MCF 10A (cell line): ENCODE measurements at places on chromosomes 1 and 21.

DNA sequence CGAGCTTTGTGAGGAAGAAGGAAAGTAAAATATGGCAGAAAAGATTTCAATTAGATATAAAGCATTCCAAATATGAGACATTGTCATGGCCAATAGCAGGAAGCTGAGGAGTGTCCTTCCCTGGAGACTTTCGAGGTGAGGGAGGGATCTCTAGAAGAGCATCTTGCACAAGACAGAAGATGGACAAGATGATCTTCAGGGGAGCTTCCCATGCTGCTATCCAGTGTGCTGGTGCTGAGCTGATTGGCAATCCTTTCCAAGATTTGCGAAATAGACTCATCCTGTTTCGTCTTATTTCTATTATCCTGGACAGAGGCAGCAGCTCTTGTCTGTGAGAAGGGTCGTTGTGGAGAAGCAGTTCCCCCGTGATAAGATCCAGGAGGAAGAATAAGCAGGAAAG lies 342.0 kb upstream of the CAMK1G start:
- peak; percentile 63 for DNase-seq

DNA sequence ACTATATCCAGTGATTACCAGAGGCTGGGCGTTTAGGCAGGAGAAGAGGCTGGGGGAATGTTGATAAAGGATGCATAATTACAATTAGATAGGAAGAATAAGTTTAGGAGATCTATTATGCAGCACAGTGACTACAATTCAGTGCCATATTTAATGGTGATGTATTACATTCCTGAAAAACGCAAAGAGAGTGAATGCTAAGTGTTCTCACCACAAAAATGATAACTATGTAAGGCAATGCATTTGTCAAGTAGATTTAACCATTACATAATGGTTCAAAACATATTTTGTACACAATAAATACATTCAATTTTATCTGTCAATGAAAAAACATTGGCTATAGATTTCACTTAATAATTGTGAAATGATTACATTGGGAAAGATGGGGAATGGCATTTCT lies 548.9 kb downstream of the NUF2 start:
- DNase-seq = no peak

DNA sequence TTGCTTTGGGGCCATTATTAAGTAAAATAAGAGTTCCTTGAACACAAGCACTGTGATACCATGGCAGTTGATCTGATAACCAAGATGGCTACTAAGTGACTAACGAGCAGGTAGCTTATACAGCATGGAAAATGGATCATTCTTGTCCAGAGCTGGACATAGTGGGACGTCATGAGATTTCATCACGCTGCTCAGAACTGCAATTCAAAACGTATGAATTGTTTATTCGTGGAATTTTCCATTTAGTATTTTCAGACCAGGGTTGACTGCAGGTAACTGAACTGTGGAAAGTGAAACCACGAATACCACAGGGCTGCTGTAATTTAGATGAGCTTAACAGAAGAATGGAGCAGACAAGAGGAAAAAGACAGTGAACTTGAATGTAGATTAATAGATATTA lies 38.9 kb downstream of the CCDC18 start:
- no peak for DNase-seq

DNA sequence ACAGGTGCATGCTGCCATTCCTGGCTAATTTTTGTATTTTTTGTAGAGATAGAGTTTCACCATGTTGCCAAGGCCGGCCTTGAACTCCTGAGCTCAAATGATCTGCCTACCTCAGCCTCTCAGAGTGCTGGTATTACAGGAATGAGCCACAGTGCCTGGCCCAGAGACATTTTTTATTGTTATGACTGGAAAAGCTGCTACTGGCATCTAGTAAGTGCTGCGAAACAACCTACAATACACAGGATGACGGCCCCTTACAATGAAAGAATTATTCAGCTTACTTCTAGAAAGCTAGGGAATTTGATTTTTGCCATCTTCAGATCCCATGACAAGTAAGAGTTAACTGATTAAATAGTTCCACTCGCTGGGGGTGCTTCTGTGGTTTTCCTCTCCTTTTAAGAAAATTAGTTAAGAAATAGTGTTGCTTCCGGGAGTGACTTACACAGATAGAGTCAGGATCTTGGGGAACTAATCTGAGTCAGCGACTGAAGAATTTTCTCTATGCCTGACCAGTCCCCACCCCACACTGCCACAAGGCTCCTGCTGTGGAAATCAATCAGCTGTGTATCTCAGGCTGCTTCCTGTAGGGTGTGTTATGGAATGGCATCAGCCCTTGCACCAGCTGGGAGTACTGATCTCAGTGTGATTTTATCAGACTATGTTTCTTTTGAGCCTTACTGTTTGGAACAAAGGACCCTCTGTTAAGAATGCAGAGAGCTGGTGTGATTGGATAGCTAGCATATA lies 93.0 kb upstream of the BMP8A start:
- peak; percentile 92 for DNase-seq

- no peak for DNase-seq
Observed at GRCh38 chr1:186026946-186027345, 292.8 kb downstream of the HMCN1 start.

DNA sequence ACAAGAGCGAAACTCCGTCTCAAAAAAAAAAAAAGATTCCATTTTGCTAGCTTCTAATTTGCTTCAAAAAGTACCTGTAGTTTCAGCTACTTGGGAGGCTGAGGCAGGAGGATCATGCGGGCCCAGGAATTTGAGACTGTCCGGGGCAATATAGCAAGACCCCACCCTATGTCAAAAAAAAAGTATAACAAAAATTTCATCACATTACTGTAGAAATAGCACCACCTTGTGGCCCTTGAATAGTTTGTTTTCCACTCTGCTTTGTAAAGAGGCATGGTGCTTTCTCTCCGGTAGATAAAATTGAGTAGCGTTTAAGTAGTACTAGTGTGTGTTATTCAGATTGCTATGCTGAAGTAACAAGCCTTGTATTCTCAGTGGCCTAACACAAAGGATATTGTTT lies 18.2 kb upstream of the MSTO1 start:
- DNase-seq = peak; percentile 78

GRCh38 chr1:189805735-189806134 lies 671.9 kb downstream of the BRINP3 start:
- no peak for DNase-seq

DNA sequence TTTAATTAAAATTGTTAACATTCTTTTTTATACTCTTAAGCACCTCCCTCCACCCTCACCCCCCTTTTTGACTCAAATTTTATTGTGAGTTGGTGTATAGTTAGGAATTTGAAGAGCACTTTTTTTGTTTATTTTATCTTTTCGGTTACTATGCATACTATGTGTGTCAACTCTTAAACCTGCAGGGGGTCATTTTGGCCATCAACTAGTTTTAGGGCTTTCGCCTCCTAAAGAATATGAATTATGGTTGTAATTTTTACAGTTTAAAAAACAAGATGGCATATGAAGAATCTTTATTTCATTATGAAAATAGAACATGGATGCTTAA lies 9.7 kb downstream of the BACH1 start:
- DNase-seq = no peak

DNA sequence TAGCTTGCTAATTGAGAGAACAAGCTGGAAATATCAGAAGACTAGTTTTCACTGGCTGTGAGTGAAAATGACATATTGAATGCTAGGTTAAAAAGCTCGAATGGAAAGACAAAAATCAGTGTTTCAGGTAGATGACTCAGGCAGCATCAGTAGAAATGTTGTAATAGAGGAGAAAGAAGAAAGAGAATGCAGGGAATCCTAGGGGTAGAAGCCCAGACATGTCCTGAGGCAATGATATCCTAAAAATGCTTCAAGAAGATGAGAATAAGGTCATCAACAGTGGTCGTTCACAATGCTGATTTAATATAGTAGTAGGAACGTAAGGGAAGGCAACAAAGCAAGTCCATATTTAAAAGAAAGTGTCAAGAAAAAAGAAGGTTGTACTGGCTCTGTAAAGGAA lies 96.7 kb upstream of the HP1BP3 start:
- peak; percentile 52 for DNase-seq

GRCh38 chr1:179550746-179551682 lies 24.7 kb downstream of the NPHS2 start:
- peak; percentile 79 for DNase-seq

- no peak for DNase-seq
Observed at GRCh38 chr21:41373253-41373652, 11.4 kb downstream of the MX2 start.

DNA sequence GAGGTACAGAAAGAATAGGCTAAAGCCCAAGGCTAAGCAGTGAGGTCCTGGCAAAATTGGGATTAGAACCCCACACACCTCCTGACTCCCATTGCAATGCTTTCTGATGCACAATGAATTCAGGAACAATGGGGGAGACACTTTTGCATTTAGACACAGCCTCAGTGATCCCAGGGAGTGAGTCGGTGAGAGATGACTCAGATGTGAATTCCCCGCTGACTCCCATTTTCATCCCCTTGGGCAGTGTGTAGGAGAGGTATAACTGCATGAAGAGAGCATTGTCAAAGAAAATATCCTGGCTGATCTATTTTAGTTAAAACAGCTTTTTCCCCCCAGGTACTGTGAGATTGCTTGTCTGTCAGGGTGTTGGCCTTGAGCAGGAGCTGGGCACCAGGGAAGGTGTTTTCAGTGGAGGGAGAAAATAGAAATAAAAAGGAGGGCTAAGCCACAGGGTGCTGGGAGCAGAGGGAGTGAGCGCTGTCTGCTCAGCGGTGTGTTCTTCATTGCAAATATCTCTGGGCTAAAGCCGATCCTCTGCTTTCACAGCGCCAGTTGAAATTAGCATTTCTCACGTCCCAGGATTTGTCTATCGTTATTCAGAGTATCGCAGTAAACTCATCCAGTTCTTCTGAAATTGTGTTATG lies 247.7 kb upstream of the PTBP2 start:
- peak; percentile 92 for DNase-seq

DNA sequence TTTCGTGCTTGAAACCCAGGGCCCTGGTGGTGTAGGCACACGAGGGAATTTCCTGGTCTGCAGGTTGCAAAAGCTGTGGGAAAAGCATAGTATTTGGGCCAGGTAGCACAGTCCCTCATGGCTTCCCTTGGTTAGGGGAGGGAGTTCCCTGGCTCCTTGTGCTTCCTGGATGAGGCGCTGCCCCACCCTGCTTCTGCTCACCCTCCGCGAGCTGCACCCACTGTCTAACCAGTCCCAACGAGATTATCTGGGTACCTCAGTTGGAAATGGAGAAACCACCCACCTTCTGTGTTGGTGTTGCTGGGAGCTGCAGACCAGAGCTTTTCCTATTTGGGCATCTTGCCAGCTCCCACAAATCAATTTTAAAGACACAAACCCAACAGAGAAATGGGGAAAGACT lies 183.0 kb downstream of the PHTF1 start:
- DNase-seq = no peak

DNA sequence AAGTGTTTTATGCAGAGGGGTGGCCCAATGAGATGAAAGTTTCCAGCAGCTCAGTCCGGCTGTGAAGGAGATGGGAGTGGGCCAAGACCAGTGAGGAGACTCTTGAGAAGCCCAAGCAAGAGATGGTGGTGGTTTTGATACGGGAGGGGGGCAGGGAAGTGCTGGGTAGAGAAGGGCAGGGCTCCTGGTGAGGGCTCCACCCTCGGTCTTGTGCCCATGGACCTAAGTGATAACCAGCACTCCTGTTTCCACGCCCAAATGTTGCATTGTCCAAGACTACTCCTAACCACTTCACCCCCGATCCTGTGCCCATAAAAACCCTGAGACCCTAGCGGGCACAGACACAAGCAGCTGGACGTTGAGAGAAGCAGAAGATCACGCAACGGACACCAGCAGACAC lies 140.9 kb downstream of the MIS18A start:
- no peak for DNase-seq

- DNase-seq = no peak
Observed at GRCh38 chr1:216175714-216176113, 247.5 kb downstream of the USH2A start.

DNA sequence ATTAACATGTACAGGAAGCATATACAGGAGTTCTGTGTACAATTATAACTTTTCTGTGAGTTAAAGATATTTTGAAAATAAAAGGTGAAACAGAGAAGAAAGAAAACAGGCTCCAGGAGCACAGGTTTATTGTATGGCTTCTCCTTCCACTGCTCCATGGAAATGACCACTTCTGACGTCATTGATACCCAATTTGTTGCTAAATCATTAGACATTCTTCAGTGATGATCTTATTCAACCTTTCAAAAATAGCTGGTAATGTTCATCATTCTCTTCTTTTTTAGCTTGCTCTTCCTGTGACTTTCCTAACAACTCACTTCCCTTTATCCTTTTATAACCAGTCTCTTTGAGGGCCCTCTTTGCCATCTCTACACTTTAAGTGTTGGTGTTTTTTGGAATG lies 77.8 kb downstream of the KCNK2 start:
- DNase-seq = no peak

DNA sequence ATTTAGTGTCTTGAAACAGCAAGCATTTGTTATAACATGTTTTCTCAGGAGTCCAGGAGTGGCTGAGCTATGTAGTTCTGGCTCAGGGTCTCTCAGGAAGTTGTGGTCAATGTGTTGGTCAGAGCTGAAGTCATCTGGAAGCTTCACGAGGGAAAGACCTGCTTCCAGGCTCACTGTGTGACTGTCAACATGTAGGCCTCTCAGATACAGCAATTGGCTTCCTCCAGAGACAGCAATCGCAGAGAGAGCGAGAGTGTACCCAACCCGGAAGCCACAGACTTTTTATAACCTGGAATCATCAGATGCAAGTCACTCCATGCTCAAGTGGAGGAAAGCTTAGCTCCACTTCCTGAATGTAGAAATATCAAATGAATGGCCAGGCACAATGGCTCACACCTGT lies 40.9 kb downstream of the TNFRSF9 start:
- no peak for DNase-seq

DNA sequence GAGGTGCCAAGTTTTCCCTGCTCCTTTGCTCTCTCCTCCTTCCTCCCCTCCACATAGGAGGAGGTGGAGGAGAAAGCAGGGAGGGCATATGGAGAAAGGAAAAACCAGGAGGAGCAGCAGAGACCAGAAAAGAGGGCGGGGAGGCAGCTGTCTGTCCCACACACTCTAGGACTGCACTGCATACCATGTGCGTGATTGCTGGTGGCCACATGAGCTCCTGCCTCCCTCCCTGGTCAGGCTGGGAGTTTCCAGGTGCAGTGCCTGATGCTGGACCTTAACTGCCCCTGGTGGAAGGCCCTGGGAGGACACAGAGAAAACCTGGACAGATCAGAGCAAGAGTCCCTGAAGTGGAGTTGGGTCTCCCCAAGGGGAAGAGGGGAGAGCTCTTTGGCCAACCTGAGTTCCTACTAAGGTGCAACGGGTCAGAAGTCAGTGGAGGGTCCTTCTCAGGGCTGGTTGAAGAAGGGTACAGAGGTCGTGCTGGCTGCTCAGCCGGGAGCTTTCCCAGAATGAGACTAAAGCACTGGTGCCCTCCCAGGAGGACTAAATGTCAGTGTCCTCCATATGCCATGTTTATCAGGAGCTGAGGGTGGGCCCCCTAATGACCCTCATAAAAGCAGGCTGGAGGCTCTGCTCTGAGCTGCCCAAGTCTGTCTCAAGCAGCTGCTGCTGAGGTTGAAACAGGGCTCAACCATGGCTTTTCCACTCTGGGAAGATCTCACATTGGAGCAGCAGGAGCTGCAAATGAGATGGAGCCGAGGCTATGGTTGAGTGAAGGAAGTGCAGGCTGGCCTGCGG lies 3.5 kb upstream of the LGR6 start:
- DNase-seq = peak; percentile 51

DNA sequence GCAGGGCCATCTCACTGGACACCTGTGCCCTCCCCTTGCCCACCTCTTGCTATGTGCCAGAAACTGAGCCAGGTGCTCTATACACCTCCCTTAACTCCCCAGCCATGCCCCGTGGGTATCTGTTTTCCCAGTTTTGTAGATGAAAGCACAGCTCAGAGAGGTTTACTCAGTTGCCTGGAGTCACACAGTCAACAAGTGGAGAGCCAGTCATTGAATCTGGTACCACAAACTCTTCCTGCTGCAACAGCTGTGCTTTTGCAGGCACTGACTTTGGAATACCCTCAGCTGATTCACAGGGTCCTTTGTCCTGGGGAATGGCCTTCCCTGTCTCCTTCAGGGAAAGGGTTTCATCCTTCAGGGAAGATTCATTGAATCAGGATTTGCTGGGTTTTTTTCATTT lies 22.1 kb downstream of the PAX7 start:
- DNase-seq = no peak
